ENCODE measurements at places on chromosomes 1 and 21. TPM values are rescaled to one million over a fixed set of nuclear protein-coding genes. Genes with fewer than 3 reads are reported as not detected.

GRCh38 chr1:33985656-33986055, 121.8 kb downstream of the HMGB4 start:
- peak; percentile 42 for DNase-seq

ANKRD35 gene
- 1.5 TPM for polyA plus RNA-seq

GRCh38 chr21:31583498-31583897, 76.0 kb upstream of the SOD1 start:
- no peak for DNase-seq

GRCh38 chr1:154157520-154158306, 2.8 kb upstream of the NUP210L start:
- DNase-seq = no peak

AGBL4 gene
- polyA plus RNA-seq = not detected
